ENCODE measurements at places on chromosomes 3 and 15.

- DNase-seq: no peak
Measured at GRCh38 chr3:65334045-65334665, 646.4 kb upstream of the ADAMTS9 start.

DNA sequence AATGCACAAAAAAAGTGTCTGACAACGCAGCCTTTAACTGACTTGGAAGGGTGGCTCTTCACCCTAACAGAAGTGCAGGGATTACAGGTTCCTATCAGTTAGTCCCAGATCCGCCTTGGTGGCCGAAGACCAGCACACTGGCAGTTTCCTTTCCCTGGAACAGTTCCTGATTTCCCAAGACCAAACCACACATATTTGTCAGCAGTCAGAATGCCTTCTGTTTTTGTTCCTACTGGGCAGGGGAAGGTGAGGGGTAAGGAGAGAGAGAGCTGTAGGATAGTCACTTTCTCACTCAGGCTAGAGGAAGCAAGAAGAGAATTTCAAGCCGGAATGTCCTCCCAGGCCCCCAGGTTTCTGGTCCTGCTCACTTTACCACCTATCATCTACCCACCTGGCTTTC is 9.2 kb downstream of the CXCR6 start:
- no peak for DNase-seq

DNA sequence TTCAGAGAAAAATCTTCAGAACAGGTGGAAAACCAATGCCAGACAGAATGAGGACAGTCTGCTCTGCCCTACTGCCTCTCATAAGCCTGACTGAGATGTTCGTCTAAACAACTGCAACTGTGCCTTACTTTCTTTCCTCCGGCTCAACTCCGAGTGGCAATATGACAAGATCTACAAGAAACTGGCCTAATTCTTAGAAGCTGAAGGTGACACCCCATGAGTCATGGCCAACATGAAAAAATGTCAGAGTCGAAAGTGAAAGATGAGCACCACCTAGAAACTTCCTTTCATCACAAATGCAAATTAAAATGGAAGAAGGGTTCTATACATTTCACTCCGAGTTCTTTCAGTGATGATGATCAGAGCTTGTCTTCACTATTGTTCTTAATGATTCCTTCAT is 12.9 kb downstream of the PCYT1A start:
- DNase-seq: peak; percentile 24

DNA sequence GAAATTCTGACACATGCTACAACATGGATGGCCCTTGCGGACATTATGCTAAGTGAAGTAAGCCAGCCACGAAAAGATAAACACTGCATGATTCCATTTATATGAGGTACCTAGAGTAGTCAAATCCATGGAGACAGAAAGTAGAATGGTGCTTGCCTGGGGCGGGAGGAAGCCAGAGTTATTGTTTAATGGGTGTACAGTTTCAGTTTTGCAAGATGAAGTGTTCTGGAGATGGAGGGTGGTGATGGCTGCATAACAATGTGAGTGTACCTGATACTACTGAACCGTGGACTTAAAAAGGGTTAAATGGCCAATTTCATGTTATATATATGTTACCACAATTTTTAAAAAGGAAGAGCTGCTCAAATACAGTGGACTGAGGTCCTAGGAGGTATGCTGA is 66.9 kb downstream of the SEMA5B start:
- no peak for DNase-seq

DNA sequence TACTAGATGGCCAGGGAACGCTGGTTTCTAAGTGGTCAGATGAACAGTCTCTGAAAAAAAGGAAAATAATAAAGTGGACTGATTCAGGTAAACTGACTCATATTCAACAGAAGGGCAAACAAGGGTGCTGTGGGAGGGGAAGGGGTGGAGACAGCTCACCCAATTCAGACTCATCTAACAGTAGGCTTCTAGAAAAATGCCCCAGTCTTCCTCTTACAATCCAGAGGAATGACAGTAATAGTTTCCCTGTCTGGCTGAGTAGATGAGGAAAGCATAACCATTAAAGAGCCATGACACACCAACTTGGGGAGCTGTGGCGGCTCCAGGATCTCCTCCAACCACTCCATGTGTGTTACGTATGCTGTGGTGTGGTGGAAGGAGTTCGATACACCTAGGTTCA is 231.4 kb upstream of the UMPS start:
- DNase-seq: no peak

- DNase-seq: no peak
Measured at GRCh38 chr3:10177737-10178136, 13.0 kb downstream of the IRAK2 start.

DNA sequence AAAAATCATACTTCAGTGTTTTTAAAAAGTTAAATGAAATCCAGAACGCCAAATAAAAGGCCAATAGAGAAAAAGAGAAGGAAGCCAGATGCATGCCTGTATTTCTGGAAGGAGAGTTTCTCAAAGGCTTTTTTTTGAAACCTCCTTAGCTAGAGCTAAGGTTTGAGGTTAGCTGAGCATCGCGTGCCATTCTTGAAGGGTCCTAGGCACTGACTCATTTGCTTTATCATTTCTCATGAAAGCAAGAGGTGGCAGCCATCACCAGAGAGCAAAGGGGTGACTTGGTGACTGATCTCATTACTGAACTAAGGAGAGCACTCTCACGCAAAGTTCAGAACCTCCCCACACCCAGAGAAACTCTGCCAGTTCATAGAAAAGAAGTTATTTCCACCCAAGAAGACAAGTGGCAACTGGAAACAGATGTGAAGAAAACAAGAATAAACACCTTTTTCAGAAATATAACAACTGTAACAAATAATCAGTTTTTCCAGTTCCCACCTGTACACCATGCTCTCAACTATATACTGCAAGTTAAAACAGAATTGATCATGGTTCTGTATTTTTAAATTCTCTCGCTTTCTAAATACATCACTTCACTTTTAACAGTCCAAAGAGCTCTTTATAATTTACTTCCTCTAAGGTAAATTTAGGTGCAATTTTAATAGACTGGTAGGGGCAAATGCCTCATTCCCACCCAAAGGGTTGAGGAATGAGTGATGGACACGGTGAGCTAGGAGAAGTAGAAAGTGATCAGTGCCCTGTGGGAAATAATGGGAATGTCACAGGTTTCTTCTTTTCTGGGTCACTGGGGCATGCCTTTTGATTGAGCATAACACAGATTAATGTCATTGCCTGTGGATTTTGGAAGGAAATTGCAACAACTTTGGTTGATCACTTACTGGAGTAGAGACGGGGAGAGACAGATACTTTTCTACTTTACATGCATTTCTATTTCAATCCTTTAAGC is 24.7 kb downstream of the GPR15 start:
- peak; percentile 26 for DNase-seq

DNA sequence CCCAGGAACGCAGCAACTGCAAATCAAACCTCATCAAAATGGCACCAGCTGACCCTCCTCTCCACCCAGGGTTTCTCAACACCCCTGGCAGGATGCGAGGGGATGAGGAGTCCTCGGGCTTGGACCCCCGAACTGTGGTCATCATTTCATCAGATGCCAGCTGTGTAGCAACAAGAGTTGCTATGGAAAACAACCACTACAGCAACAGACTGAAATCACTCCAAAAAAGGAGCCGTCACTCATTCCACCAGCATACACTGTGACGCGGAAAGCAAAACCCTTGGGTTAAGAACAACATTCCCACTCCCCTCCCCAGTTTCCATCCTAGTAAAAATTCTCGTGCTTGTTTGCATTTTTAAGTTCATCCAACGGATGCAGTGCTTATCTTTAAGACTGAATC is 40.1 kb downstream of the VGLL4 start:
- DNase-seq: no peak

Measured in stimulated activated CD8-positive, alpha-beta memory T cell treated with anti-CD3 and anti-CD28 coated beads, Interleukin-2, amount 100 ng/mL, for 1 hour (primary cell).